ENCODE measurements at places on chromosomes 4 and X.

- no peak for DNase-seq
These were observed 317.7 kb downstream of the NR3C2 start for GRCh38 chr4:148124512-148124911.

DNA sequence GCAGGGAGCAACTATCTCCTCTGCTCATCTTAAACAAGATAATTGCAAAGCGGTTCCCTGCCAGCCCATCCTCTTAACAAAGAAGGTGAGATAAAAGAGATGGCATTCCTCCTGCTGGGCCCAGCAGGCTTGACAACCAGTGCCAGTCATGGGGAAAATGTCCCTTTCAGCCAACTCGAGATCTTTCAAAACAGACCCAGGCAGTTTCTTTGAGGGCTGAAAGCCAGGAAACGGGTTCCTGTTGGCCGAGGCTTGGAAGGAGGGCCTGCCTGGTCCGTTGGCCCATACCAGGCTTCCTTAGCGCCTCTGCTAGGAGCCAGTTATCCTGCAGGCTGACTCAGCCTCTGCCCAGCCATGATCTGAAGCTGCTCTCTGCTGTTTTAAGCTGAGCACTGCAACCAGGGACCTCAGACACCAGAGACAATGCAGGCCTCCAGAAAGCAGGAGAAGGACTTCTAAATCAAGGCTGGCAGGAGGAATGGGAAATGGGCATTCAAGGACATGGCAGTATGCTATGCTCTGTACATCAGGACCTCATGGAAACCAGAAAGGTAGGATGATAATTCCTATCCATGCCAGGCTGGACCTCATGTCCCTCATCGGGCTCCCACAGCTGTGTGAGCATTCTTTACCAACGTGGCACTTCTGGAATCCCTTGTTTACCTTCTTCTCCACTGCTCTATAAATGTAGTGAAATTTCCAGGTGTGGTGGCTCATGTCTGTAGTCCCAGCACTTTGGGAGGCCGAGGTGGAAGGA lies 42.4 kb upstream of the SLC2A9 start:
- DNase-seq = no peak

- no peak for DNase-seq
These were observed 2.4 kb downstream of the ANKRD50 start for GRCh38 chr4:124710015-124710741.

DNA sequence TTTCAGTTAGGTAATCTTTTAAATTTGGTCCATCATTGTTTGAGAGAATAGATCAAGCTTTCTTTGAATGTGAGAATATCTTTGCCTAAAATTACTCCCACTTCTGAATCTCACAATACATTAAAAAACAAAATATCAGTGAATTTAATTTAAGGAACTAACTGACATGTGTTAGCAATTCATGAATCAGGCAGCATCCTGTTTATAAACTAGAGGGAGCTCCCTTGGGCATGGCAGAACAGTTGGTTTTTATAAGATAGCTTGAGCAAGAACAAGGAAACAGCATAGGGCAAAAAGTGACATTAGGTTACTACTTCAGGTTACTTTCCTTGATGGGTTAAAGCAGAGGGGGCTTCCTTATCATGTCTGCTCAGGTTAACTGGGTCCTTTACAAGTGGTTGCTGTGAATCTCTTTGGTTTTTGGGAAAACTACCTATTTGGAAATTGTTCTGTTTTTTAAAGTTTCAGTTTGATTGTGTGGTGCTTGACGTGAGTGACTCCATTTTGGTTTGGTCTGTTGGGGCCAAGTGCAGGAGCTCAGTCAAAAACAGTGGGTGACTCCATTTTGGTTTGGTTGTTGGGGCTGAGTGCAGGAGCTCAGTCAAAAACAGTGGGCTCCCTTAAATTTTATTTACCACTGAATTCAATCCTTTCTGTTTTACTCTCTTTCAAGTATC lies 68.0 kb downstream of the PPEF2 start:
- DNase-seq = no peak

DNA sequence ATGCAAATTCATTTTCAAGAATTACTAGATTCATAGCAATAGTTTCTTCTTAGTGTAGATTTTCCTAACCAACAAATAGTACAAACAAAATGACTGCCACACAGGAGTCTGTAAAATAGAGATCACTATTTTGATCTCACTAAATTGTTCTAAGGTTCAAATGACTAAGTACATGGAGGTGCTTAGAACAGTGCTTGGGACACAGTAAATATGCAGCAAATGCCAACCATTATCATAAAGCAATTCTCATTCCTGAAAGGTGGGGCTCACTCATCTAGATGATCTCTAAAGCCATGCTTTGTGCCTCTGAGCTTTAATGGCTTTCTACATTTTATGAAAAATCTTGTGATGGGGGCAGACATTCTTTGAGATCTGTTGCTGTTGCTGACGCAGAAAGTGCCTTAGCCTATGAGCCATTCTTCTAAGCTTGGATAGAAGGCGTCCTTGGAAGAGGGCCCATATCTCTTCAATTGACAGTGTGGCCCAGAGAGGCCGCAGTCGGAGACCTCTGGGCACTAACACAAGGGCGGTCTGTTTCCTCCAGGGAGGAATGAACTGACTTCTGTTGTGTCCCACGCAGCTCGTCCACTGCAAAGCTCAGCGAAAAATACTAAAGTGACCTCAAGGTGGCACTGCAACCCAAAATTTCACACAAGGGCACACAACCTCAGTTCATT lies 23.5 kb downstream of the TLR10 start:
- peak; percentile 74 for DNase-seq

DNA sequence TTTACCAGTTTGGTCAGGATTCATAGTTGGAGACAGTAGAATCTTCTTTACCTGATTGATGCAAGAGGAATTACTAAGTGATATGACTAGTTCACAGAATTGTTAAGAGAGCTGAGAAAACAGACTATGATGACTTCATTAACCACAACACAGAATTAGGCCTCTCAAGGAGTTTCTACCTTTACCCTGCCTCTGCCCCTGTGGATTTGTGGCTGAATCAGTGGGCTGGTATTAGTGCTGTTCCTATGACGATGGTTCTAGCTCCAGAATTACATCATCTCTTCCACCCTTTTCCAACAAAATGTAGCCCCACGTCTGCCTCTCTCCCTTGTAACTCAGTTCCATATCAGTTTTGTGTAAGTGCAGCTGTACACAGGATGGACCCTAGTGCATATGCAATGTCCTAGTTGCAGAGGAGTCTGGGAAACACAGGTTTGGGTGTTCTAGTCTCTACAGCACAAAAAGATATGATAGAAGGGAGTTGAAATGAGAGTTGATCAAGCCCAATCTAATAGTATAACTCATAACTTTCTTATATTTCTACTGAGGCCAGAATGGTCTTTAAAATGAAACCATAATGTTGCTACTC lies 99.3 kb downstream of the ANXA5 start:
- no peak for DNase-seq

GRCh38 chrX:110136136-110136535 lies 133.2 kb downstream of the TMEM164 start:
- DNase-seq = no peak

GRCh38 chr4:149466446-149466845 lies 349.2 kb downstream of the IQCM start:
- DNase-seq = no peak

- no peak for DNase-seq
These were observed 35.8 kb downstream of the RHOH start for GRCh38 chr4:40232610-40233009.

GRCh38 chr4:135269125-135269890 lies 1067.7 kb upstream of the PABPC4L start:
- no peak for DNase-seq

- no peak for DNase-seq
These were observed 77.6 kb upstream of the FRMPD4 start for GRCh38 chrX:12060489-12061260.

DNA sequence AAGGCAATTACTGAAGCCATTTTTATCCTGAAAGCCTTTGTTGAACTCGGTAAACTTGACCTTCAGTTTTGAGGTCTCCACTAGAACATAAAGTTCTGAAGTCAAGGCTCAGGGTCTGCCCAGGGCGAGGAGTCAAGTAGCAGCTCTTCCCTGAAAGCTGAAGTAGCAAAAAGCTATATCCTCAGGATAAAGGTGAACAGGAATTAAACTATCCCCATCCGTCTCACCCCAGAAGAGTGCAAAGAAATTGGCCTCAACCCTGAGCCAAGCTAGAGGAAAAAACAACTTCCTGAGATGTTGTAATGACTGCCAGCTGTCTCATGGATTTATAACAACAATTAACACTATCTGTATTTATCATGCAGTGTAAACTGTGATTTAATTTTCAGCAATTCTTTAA lies 590.8 kb downstream of the SPRY1 start:
- no peak for DNase-seq

DNA sequence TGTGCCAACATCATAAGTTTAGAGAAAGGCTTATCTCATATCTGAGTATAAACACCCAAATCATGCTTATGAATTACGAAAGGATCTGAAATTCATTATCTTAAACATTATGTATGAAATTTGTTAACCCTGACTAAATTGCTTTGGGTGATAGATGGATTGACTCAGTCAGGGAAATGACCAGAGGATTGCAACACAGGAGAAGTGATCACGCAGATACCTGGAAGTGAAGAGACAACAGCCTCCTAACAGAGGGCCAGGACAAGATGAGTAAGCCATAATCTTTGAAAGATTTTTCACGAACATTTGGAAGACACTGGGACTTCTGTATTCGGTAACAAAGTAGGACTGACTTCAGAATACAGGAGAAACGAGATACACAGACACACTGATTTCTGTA lies 363.4 kb downstream of the DMD start:
- DNase-seq = no peak

- DNase-seq = no peak
These were observed 43.5 kb upstream of the CITED1 start for GRCh38 chrX:72349190-72349589.

DNA sequence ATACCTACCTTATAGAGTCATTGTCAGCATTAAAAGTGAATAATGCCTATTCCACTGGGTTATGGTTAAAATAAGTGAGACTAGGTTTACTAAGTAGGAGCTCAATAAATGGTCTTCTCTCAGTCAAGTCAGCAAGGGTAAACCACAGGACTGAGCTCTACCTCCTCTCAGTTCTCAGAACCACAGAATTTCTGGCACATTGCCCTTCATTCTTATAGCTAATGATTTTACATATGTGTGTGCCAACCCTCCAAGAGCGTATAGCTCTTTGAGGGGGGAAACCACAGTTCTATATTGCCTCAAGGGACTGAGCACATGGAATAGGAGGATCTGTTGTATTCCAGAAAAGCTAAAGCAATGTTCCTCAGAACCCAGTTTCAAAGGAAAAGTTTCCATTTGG lies 124.8 kb downstream of the ATG4A start:
- DNase-seq = no peak

DNA sequence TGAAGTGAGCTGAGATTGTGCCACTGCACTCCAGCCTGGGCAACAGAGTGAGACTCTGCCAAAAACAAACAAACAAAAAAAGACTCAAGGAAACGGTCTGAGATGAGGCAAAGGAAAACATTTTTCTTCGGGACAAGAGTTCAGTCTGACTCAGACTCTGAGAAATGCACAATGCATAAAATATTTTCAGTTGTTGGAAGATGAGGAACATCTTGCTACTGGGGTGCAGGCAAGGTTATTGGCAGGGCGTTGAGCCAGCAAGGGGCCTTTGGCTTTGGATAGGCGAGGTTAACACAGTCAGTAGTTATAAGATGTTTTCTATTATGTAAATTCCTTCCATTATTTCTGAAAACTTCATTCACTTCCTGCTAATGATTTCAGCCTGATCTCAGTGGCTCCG lies 96.1 kb upstream of the VCX start:
- no peak for DNase-seq

DNA sequence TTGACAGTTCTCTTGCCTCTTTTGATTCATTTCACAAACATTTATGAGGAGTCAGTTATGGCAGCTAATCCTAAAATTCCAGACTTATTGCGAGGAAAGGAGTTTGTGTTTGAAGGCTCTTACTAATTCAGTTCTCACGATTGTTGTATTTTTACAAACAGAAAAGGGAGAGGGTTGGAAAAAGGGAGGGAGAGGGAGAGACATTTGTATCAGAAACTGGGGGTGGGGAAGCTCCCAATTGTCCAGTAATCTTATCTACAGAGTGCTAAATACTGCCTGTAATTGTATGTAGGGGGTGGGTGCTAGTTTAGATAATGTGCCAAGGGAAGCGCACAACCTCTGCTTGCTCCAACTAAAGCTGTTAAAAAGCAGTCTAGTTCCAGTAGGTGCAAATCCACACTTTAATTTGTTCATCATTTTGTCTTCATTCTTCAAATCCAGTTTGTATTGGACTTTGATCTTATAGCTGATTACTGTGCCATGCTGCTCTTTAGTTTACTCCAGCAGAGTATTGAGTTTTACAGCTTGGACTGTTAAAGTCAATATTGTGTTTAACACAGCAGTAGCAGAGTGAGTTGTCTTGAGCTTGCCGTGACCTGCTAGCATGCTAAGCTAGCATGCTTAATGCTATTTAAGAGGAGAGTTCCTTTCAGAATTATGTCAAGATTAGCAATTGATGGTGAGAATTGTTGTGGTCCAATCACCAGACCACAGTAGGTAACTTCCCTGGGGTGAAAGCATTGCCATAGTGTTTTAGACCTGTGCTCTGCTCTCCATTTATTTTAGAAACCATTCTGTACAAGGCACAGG lies 13.9 kb downstream of the FNIP2 start:
- no peak for DNase-seq

- no peak for DNase-seq
These were observed 39.9 kb upstream of the VAMP7 start for GRCh38 chrX:155841232-155841631.

DNA sequence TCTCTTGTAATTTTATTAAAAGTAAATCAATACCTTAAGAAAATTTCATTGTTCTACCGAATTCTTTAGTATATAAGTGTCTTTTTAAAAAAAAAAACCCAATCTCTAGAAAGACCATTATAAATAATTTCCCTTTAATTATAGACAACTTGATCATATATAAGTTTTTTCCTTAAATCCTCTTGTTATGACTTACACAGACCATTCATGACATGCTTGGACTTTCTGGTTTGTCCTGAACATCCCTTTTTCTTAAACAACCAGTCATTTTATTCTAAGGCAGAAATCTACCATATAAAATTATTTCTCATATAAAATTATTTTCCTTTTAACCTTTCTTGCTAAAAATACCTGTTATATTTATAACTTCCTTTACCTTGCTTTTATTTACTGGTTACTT lies 15.4 kb upstream of the FHDC1 start:
- no peak for DNase-seq

GRCh38 chrX:67545036-67545821 lies 1.4 kb downstream of the AR start:
- no peak for DNase-seq

DNA sequence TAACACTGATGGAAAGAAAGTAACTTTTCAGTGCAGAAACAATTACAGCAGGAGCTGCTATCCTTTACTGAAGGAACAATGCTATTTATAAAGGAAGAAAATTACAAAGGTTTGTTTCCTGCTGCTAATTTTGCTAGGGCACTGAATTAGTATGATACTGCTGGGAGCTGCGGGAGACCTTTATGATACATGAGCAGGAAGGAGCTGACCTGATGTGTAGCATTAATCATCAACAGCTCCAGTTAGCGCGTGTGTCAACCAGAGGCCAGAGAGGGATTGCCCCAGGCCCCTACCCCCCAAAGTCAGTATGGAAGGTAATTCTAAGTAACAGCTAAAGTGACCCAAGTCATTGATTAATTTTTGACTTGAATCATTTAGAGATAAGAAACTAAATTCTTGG lies 728.9 kb downstream of the PCDH18 start:
- DNase-seq = no peak

Data from CD4-positive, alpha-beta T cell treated with Interleukin-2 at 100 ng/mL for 4 hours (primary cell).